Prostate gland (tissue), 2 donors: ENCODE measurements at places on chromosomes 11 and 22.

DNA sequence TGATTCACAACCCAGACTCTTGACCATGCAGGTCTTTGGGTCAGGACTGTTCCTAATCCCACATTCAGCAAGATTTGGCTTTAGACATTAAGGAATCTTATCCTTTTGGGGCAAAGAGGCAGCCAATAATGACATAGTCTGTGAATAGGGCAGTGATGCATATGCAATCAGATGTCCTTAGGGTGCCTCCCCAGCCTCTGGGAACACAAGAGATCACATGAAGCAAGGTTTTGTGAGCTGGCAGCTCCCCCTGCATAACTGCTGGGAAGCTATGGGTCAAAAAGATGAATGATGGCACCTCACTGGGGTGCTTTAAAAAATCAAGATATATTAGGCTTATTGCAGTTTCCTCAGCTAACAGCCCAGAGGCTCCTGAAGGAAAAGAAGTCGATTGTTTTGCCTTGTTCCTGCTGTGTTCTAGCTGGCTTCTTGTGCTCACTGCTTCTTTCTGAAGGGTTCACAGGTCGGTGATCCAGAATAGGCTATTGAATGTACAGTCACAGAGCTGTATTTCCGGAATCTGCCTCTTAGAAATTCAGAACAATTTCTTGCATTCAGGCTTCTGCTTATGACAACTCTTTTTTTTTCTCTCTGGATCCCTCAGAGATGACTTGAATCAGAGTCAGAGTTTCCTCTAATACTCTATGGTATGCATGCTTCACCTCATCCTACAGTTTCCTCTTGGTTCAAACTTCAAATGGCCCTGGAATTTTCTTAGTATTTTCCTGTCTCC lies 31.7 kb downstream of the INSC start:
- DNase-seq: no peak

DNA sequence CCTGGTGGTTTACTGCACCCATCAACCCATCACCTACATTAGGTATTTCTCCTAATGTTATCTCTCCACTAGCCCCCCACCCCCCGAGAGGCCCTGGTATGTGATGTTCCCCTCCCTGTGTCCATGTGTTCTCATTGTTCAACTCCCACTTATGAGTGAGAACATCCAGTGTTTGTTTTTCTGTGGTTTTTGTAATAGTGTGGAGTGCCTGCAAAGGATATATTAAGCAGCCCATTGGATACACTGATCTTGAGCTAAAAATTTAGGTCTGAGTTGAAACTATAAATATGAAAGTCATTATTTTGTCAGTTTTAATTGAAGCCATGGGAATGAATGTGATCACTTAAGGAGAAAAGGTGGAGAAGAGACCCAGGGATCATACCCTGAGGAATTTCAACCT lies 23.0 kb downstream of the MRPL48 start:
- no peak for DNase-seq

GRCh38 chr11:129960216-129961214 lies 42.1 kb downstream of the PRDM10 start:
- no peak for DNase-seq

DNA sequence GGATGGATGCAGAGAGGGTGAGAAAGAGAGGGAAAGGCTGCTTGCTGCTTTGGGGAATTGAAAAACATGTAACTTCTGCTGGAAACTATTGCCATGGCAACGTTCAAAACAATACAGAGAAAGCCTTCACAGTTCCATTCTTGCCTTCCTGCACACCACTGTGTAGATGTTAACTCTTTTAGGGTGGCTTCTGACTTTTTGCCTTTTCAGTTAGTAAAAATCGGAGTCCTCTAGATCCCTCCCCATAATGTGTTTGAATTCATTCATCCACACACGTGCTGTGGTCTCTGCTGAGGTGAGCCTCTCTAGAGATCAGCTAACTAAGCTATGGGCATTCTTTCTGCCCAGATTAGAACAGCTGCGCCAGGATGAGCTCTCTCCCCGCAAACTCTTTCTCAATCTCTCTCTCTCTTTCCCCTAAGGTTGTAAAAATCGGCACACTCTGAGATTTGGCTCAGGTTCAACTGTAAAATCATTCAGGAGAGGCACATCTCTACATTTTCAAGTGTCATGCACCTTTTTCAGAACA lies 1178.3 kb downstream of the LRRC4C start:
- DNase-seq: no peak

GRCh38 chr11:87039371-87039770 lies 1.6 kb downstream of the TMEM135 start:
- DNase-seq: no peak
